ENCODE measurements at places on chromosomes 5 and 9.
A peak's percentile ranks its signal among the peaks of the same experiment; 100 is the strongest.

GRCh38 chr5:84568171-84568570 lies 183.5 kb upstream of the EDIL3 start:
- no peak for DNase-seq

- peak; percentile 30 for DNase-seq
Measured at GRCh38 chr5:179699616-179700237, 960 bp downstream of the CANX start.

- peak; percentile 71 for DNase-seq
Measured at GRCh38 chr5:102755686-102756371, 724 bp downstream of the PAM start.

DNA sequence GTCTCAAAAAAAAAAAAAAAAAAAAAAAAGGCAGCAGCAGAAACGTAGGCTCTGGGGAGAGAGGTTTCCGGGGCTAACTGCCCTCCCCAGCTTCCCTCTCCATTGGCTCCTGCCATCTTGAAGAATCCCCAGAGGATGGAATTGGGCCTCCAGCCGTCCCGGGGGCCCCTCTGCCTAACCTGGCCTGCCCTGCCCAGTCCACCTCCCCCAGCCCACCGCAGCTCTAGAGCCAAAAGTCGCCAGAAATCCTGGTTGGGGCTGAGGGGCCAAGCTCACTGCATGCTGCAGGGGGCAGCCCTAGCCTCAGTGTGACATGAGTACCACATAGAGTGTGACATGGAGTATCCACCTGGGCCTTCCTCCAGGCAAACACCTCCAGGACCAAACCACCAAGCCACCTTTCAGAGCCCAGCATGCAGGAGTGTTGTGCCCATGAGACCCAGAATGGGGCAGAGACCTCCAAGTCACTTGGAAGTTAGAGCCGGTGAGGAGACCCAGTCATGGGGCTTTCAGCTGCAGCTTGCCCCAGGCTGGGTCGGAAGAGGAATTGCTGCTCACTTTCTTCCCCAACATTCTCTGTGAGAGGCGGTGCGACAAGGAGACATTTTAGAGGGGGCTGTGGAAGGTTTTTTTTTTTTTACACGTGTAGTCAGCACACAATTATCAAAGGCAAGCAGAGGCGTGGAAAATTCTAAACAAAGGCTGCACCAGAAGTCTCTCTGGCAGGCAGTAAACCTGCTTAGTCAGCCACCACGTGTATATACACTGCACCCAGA lies 17.6 kb downstream of the CD74 start:
- DNase-seq: no peak

- no peak for DNase-seq
Measured at GRCh38 chr5:157866536-157866935, 7.6 kb upstream of the CLINT1 start.

DNA sequence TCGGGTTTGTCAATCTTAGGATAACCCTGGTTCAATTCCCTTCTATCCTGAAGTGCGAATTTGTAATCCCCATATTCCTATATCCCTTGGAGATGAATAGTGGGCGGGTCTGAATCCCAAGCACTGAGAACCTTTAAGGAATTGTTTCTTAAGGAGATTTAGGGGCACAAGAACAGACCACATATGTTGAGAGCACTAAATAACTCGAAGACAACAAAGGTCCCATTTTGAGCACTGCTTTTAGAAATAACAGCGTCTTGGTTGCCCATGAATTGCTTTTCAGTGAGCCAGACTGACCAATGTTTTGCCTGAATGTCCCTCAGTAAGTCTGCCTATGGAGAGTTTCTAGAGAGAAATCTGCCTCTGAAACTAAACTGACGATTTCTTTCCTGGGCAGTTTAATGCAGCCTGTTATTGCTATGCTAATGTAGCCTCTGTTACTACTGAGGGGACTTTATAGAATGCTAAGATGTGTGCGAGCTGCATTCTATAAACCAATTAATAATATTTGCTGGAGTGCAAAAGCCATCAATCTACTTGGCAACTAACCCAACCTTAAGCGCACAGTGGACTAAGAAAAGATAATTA lies 445.0 kb upstream of the DMAC1 start:
- no peak for DNase-seq

GRCh38 chr5:92222449-92222848 lies 839.3 kb upstream of the ARRDC3 start:
- no peak for DNase-seq

DNA sequence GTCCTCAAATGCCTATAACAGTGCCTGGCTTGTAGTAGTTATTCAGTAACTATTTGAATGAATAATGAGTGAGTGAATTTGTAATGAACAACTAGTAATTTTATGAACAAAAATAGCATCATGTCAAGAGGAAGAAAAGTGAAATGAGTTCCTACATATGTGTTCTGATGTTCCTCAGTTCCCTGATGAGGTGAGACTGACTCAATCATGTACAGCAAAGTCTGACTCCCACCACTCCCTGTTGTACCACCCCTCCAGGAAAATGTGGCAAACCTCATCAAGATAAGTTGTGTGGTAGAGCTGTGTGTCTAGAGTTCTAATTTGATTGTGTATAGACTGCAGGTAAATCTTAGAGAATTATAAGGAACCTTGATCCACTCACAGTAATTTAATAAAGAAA lies 201.6 kb downstream of the GOLPH3 start:
- DNase-seq: no peak

DNA sequence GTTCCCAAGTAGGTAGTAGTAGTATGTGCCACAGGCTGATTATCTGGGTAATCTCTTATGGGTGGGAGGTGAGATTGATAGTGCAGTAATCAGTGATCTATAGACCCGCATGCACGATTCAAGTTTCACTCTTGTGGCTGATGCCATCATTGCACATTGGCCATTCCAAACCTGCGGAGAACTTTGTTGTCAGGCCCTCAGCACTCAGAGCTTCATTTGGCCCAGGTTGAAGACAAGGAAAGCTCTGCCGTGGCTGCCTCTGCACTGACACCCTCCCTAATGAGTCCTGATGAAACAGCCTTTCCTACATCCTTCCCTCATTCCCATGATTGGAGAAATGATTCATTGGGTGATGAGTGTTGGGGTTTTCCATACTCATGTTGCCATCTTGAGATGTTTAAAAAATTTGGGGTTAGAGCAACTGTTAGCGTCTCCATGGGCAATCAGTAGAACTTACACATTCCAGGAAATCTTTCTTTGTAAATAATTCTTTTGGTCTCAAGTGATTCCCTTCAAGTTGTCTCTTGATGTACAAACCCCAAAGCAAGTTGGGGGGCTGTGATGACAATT lies 22.9 kb downstream of the PROP1 start:
- DNase-seq: no peak

- DNase-seq: no peak
Measured at GRCh38 chr5:126534553-126534952, 60.5 kb downstream of the ALDH7A1 start.

GRCh38 chr9:29701559-29701958 lies 2128.3 kb upstream of the C9orf72 start:
- DNase-seq: no peak

DNA sequence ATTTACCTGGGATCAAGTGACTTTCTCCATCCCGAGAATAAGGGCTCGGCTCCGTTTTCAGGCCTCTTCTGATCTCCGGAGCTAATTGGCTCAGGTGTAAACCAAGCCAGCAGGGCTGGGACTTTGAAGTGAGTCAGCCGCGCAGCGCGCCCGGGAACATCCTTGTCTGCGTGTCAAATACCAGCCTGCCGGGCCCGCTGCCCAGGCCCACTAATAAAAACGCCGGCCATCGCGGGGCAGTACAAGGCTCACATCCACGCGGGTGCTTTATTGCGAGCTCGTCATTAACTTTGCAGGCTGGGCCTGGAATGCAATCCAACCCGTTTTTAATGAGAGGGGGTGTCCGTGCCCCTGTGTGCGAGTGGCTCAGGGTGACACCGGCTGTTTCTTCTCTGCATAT lies 416.8 kb downstream of the IRX2 start:
- no peak for DNase-seq

DNA sequence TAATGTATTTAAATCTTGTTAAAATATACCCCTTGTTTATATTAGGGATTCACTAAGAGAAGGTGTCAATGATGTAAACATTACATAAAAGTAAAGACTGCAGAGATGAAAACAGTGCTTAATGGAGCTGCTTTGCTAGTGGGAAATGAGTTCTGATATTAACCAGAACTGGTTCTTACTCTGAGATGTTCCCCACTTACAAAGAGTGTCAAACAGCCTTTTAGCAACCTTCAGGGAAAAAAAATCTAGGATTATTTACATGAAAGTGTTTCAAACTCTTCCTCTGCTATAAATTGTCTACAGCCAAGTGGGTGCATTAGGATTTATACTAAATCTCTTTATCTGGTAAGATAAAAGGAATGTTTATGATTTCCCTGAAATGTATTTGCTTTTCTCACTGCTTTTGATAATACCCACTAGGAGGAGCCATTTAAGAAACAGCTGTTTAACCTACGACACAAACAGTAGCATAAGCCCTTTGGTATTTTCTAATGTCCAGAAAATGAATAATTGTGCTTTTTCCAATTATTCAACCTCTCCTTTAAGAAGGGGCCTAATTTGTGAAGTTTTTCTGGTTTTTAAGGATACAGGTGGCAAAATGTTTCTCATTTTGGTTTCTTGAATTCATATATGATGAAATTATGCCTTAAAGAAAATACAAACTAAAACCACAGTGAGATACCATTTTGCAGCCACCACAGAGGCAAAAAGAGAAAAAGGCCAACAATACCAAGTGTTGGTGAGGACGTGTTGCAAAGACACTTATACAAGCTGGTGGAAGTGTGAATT lies 186.3 kb downstream of the TLE4 start:
- DNase-seq: no peak

DNA sequence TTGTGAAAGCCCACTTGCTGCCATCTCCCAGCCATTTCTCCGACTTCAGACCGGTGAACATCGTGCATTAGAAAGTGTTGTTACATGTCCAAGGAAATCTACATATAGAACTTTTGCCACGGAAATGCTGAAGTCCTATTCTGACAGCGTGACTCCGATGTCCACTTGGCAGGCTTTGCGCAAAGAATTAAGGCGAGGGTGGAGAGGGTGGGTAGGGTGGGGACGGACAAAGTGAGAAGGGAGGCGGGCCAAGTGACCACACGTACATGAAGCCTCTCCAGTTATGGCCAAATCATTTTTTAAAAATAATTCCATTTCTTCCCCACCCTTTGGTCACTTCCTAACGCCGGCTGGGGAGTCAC lies 460 bp upstream of the ACO1 start:
- no peak for DNase-seq

GRCh38 chr5:82641331-82642003 lies 363.3 kb upstream of the RPS23 start:
- no peak for DNase-seq

DNA sequence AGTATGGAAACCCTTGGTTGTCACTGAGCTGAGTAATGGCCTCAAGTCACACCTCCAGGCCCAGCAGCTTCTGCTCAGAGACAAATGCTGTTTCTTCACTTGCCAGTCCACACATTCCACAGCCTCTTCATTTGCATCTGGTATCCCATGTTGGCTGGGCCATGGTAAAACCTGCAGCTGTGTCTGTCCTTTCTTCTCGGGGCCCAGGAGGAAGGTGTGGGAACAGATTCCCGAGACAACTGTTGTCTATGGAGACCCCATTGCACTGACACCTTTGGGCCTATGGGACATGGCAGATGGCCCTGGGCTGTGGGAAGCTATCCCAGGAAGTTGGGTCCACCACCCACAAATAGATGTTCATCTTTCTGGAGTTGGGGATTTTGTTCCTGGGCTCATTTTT lies 85.1 kb downstream of the MACROH2A1 start:
- no peak for DNase-seq

DNA sequence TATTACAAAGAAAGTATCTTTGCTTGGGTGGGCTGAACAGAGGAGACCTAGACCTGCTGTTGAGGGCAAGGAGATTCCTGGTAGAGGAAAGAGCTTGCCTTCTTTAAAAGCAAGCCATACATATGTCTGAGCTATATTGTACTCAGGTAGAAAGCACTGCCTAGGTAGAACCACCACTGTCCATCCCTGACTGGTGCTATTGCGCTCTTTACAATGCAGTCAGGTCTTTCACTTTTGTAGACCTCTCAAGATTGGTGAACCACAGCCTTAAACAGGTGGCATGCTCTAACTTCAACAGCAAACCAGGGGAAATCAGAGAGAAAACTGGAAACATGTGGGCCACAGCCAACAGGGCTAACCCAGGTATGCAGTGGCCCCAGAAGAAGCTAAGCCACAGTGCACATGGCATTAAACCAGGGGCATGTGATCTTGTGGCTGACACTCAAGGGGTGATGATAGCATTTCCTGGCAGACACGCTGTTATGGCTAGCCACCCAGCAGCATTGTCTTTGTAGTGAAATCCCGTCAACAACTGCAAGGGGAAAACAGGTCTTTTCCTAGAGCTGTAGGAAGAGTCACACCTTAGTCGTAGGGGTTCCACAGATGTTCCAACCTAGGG lies 253.9 kb upstream of the PCSK5 start:
- DNase-seq: no peak

GRCh38 chr5:37787742-37788141 lies 52.1 kb downstream of the GDNF start:
- no peak for DNase-seq
